HFFc6 (cell line): ENCODE measurements at places on chromosomes 5 and 9. TPM values are rescaled to one million over a fixed set of nuclear protein-coding genes. Genes with fewer than 3 reads are reported as not detected.

Gene PCDHB13
- 3.7 and 3.8 TPM in 2 replicates for total RNA-seq

Gene CORO2A
- 1.1 to 2.1 TPM (median 2.0 TPM) in 3 replicates for total RNA-seq

Gene SH3GL2
- 0.09 TPM in 1 of 3 replicates, not detected in the others for total RNA-seq

Gene QSOX2
- total RNA-seq: 19.5 to 24.6 TPM (median 20.8 TPM) in 3 replicates

Gene IL17B
- 0.32 to 0.50 TPM in 2 of 3 replicates, not detected in the other for total RNA-seq

Gene PCDHA12
- 0.22 TPM in 1 of 3 replicates, not detected in the others for total RNA-seq

Gene DOK3
- 1.4 to 2.7 TPM (median 1.8 TPM) in 3 replicates for total RNA-seq

Gene PCDHGA6
- total RNA-seq: 1.9 to 2.8 TPM (median 2.1 TPM) in 3 replicates
